ENCODE measurements at places on chromosomes 2 and 18.

DNA sequence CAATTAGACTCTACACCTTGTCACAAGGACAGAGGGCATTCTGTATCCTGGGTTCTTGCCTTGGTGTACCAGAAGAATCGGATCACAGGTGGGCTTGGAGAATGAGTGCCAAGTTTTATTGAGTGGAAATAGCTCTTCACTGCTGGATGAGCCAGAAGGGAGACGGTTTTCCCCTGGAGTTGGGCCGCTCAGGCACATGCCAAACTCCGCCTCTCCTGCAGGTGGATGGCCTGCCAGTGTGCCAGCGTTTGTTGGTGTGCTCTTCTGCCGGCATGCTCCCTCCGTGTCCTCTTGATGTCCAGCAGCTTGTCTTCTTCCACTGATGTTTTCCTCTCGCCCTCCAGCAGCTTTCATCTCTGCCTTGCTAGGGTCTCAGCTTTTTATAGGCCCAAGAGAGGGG, 115.5 kb upstream of the RAB27B start:
- no peak overlapping the region for H3K4me3 ChIP-seq
- H3K27me3 ChIP-seq, result peaks cover 25% of the 10 kb centered on the region
- H3K36me3 ChIP-seq, result no peaks in the 10 kb centered on the region
- H3K4me1 ChIP-seq, result peaks cover 17% of the 10 kb centered on the region
- H3K27ac ChIP-seq, result no peak overlapping the region

DNA sequence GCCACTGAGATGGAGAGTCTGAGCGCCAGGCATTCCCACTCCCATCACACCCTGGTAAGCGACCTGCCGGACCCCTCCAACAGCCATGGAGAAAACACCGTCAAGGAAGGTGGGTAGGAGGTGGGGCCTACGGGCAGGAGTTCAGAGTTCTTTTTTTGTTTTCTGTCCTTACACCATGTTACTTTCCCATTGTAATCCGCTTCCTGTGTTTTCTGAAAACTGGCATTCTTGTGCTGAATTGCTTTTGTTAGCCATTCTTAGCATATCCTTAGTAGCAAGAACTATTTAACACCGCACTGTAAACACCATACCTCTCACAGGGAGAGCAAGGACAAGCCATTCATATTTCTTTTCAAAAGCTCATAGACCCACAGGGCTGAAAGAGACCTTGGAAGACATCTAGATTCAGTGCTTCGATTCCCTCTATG, 46.2 kb downstream of the UNC80 start:
- H3K27me3 ChIP-seq, result no peaks in the 10 kb centered on the region
- H3K27ac ChIP-seq, result no peak overlapping the region
- no peak for DNase-seq
- no peak overlapping the region for H3K4me3 ChIP-seq
- H3K36me3 ChIP-seq, result no peaks in the 10 kb centered on the region
- H3K4me1 ChIP-seq, result no peaks in the 10 kb centered on the region

DNA sequence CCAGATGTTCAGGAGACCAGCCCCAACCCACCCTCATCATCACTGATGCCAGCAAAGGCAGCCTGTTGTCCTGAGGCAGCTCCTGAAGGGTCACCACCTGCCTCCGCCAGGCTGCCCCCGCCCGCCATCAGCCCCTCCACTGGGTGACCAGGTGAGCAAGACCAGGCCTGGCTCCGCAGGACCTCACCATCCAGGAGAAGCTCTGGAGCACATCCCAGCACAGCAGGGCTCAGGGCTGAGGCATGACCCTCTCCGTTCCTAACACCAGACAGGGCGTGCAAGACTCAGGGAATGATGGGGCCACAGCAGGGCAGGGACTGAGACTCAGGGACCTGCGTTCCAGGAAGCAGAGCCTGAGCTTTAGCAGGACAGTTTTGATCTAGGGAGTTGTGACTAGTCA, 218.8 kb upstream of the RAB6C start:
- H3K27ac ChIP-seq, result no peak overlapping the region
- H3K4me1 ChIP-seq, result no peaks in the 10 kb centered on the region
- no peaks in the 10 kb centered on the region for H3K27me3 ChIP-seq
- no peak for DNase-seq

GRCh38 chr2:158934170-158934569, 34.3 kb upstream of the TANC1 start:
- peaks cover 2% of the 10 kb centered on the region for H3K27me3 ChIP-seq
- DNase-seq, result no peak
- H3K27ac ChIP-seq, result no peak overlapping the region
- H3K4me3 ChIP-seq, result no peak overlapping the region

- no peak for DNase-seq
- H3K4me3 ChIP-seq, result no peak overlapping the region
- no peaks in the 10 kb centered on the region for H3K36me3 ChIP-seq
- H3K27me3 ChIP-seq, result no peaks in the 10 kb centered on the region
- H3K4me1 ChIP-seq, result no peaks in the 10 kb centered on the region
- no peak overlapping the region for H3K27ac ChIP-seq
These were observed 13.2 kb upstream of the SLC25A52 start for GRCh38 chr18:31773774-31774476.

GRCh38 chr2:222017252-222017850, 281.4 kb downstream of the PAX3 start:
- peaks cover 4% of the 10 kb centered on the region for H3K27me3 ChIP-seq
- no peak for DNase-seq
- H3K4me3 ChIP-seq, result no peak overlapping the region

DNA sequence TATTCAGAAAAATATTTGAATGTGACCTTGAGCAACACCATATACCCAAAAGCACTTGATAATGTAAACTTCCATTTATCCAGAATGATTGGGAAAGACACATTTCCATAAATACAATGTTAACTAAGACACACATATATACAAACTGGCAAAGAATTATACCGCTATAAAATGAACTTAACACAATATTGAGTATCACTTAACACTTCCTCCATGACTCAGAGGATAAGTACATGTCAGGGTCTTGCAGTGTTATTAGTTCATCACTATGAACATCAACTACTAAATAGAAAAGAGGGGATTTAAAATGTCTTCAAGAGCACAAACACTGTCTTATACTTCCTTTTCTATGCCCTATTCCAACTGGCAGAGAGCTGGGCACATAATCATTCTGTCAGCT, 18.6 kb downstream of the WDSUB1 start:
- no peak overlapping the region for H3K27ac ChIP-seq
- no peaks in the 10 kb centered on the region for H3K27me3 ChIP-seq
- no peak for DNase-seq

GRCh38 chr18:54888933-54889332, 60.7 kb downstream of the RAB27B start:
- no peaks in the 10 kb centered on the region for H3K36me3 ChIP-seq
- no peaks in the 10 kb centered on the region for H3K4me1 ChIP-seq
- no peak overlapping the region for H3K4me3 ChIP-seq

GRCh38 chr18:35497027-35497369, 762 bp downstream of the INO80C start:
- H3K4me1 ChIP-seq, result peaks cover 43% of the 10 kb centered on the region
- H3K27ac ChIP-seq, result peak overlapping the region; percentile 94
- no peak for DNase-seq
- peaks cover 2% of the 10 kb centered on the region for H3K27me3 ChIP-seq
- peaks cover 4% of the 10 kb centered on the region for H3K36me3 ChIP-seq
- peak overlapping the region; percentile 88 for H3K4me3 ChIP-seq

DNA sequence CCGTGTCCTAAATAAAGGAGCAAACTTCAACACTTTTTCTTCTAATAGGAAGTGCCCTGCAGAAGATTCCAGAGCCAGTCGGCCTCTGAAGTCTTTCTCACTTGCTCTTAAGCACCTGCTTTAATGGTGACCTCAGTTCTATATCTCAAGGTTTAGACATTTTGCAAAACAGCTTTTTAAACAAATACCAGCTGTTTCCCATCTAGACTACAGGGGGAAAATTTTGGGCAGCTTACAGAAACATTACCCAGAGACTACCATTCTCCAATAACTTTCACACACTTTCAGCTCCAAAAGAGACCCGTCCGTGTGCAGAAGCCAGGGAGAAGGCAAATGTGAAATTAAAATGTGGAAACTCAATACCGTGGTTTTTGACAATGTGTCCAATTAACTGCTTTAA, 285.3 kb upstream of the CCDC68 start:
- H3K4me3 ChIP-seq, result no peak overlapping the region
- H3K4me1 ChIP-seq, result no peaks in the 10 kb centered on the region
- DNase-seq, result no peak
- no peaks in the 10 kb centered on the region for H3K27me3 ChIP-seq
- H3K36me3 ChIP-seq, result no peaks in the 10 kb centered on the region

GRCh38 chr2:15836689-15837610, 103.4 kb upstream of the MYCN start:
- H3K4me1 ChIP-seq, result no peaks in the 10 kb centered on the region
- H3K27me3 ChIP-seq, result no peaks in the 10 kb centered on the region
- no peak for DNase-seq
- no peaks in the 10 kb centered on the region for H3K36me3 ChIP-seq

DNA sequence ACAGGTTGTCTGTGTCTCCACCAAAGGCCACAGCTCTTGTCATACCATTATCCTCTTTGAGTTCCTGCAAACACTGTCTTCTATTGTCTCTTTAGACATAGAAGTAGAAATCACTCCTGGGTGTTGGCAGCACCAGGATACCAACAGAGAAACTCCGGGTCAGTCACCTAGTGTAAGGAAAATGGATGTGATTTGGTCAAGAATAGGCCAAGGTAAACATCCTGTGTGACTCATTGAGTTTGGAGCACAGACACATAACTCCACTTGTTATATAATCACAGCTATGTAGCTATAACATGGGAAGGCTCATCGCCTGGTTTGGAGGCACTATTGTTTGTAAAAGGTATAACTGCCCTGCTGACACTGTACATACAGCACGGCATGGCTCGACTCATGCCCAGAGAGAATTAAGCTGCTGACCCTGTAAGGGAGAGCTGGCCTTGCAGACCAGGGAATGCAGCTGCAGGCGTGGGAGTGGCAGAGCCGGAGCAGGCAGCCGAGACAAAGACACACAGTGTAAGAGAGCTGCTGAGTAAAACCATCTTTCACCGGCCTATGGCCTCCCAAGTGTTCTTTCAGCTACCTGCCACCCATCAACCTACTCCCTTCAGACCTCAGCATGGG, 3.4 kb upstream of the TXNL1 start:
- H3K4me1 ChIP-seq, result peaks cover 23% of the 10 kb centered on the region
- peaks cover 14% of the 10 kb centered on the region for H3K36me3 ChIP-seq
- no peak for DNase-seq
- H3K4me3 ChIP-seq, result no peak overlapping the region

GRCh38 chr18:21049306-21049705, 62.3 kb downstream of the ROCK1 start:
- H3K4me1 ChIP-seq, result peaks cover 37% of the 10 kb centered on the region
- H3K36me3 ChIP-seq, result peaks cover 13% of the 10 kb centered on the region
- no peaks in the 10 kb centered on the region for H3K27me3 ChIP-seq
- no peak overlapping the region for H3K4me3 ChIP-seq
- H3K27ac ChIP-seq, result no peak overlapping the region
- no peak for DNase-seq

DNA sequence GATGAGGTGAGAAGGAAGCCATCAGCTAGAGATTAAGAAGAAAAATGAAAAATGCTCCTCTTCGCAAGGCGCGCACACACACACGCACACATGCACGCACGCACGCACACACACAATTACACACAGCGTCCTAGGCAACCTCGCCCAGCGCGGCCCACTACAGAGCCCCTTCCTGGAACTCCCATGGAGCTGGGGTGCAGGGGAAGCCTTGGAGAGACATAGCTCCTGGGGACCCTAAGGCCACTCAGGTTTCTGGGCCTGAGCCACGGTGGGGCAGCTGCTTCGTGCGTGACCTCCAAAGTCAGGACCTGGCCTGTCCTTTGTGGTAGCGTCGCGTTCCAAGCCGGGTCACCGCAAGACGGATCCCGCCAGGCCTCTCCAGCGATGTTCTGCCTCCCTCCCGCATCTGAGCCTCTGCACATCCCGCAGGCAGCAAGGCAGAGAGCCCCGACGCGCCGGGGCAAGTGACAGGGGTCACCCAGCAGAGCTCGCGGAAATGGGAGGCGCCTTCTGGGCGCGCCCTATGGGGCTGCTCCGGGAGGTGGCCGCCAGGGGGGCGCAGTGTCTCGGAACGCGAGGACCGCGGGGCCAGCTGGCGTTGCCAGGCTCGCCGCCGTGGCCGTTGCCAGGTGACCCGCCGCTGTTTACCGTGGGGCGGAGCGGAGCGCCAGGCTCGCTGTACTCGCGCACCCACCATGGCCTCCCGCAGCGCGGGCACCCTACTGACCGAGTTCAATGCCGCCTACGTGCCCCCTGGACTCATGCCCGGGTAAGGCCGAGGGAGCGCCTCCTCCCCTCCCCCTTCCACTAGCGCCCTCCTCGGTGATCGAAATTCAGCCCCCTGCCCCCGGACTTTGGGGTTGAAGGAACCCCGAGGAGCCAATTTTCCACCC, 79.0 kb downstream of the CIB4 start:
- H3K4me1 ChIP-seq, result peaks cover 12% of the 10 kb centered on the region
- H3K4me3 ChIP-seq, result peak overlapping the region; percentile 38
- no peaks in the 10 kb centered on the region for H3K36me3 ChIP-seq
- peak; percentile 59 for DNase-seq
- no peak overlapping the region for H3K27ac ChIP-seq
